Activated CD8-positive, alpha-beta memory T cell treated with anti-CD3 and anti-CD28 coated beads for 1 hour (primary cell): ENCODE measurements at places on chromosomes 16 and 17.

DNA sequence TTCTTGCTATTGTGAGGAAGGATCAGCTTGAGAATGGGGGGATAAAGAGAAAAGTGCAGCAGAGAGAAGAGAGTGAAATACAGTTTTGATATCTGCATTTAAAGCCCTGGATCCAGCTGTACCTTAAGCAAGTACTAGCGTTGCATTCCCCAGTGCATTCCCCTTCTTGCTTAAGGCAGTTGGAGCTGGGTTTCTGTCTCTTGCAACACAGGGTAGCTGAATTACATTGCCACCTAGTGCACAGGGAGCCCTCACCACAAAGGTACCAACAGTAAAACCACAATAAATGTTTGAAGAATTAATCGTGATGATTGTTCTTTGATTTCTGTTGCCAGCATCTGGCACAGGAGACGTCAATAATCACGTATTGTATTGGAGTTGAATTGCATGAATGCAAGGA lies 588.7 kb downstream of the RBFOX1 start:
- no peak for DNase-seq

DNA sequence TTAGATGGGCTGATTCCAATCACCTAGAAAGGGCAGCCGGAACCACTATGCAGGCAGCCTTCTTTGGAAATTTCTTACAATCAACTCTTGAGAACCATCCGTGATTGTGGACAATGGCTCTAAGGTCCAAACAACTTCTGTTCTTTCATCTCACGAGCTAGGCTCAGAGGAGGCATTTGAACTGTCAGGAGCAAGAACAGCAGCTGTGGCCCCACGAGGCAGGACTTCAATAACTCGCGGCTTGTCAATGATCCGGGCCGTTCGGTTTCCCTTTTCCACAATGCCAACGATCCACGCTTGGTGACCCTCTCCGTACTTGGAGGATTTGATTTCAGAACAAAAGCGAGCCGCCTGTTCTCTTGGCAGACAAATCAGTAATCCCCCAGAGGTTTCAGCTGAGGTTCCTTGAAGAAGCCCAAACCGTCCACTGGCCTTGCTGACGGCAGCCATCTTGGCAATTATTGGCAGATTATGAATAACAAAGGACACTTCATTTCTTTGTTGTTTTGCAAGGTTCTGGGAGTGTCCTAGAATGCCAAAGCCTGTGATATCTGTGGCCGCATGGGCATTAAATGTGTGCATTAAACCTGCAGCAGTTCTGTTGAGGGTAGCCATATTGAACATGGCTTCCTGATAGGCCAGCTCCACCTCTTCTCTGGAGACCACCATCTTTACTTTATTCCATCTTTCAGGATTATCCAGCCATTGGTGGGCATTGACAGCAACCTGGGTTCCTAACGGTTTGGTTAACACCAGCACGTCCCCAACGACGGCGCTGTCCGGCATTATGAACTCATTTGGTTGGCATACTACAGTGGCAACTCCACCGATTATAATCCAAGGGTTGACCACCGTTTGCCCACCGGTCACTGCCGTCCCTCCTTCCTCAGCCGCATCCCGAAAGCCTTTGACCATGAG lies 1.2 kb downstream of the SEPHS2 start:
- DNase-seq, result no peak

DNA sequence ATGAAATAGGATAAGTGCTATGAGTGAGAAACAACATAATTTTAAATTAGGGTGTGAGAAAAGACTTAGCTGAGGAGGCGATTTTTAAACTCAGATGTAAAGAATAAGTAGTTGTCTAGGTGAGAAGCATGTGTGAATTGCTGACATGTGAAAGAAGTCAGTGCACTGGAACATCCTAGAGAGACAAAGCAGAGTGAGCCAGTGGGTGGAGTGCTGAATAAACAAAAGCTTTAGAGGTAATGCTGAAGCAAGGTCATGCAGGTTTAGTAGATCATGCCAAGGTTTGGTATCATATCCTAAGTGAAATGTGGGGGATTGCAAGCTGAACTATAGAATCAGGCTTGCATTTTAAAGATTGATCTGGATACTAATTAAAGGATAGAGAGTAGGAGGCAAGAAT lies 89.4 kb downstream of the KIF2B start:
- DNase-seq, result no peak

DNA sequence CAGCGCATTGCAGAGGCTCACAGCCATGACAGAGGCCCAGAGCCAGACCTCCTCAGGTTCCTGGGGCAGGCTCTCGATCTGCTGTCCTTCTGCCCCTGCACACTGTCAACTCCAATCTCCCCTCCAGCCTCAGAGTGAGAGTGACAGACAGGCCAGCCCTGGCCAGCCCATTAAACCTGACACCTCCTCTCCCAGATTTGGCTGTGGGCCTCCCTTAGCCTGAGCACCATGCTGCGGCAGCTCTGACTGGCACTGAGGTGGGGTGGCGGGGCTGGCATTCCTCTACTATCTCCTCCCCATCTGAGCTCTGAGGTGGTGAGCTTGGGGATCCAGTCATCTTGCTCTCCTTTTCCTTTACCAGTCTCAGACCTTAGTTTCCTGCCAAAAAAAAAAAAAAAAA lies 15.5 kb upstream of the C1QL1 start:
- no peak for DNase-seq

- no peak for DNase-seq
These were observed 16.2 kb upstream of the MRC2 start for GRCh38 chr17:62611292-62611691.

DNA sequence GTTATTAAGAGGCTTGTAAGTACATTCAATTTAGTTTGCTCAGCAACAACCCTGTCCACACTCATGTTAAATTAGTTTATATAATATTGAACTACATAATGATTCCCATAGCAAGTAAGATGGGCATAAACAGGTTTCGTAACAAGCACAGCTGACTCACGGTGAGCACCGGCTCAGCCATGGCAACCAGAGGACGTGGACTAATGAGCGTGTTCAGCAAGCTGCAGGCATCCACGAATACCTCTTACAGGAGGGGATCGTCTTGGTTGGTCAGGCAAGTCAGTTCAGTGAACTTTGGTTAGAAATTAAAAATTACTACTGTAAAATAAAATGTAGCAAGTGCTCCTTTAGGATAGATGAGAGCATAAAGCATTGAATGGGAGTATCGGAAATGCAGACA lies 58.4 kb downstream of the ELAC2 start:
- no peak for DNase-seq

GRCh38 chr17:16440901-16441629 lies 25.7 kb downstream of the TRPV2 start:
- DNase-seq, result no peak

- DNase-seq, result no peak
These were observed 163.7 kb upstream of the CHMP6 start for GRCh38 chr17:80827646-80828643.

- no peak for DNase-seq
These were observed 122.4 kb upstream of the NUDT7 start for GRCh38 chr16:77599793-77600415.

DNA sequence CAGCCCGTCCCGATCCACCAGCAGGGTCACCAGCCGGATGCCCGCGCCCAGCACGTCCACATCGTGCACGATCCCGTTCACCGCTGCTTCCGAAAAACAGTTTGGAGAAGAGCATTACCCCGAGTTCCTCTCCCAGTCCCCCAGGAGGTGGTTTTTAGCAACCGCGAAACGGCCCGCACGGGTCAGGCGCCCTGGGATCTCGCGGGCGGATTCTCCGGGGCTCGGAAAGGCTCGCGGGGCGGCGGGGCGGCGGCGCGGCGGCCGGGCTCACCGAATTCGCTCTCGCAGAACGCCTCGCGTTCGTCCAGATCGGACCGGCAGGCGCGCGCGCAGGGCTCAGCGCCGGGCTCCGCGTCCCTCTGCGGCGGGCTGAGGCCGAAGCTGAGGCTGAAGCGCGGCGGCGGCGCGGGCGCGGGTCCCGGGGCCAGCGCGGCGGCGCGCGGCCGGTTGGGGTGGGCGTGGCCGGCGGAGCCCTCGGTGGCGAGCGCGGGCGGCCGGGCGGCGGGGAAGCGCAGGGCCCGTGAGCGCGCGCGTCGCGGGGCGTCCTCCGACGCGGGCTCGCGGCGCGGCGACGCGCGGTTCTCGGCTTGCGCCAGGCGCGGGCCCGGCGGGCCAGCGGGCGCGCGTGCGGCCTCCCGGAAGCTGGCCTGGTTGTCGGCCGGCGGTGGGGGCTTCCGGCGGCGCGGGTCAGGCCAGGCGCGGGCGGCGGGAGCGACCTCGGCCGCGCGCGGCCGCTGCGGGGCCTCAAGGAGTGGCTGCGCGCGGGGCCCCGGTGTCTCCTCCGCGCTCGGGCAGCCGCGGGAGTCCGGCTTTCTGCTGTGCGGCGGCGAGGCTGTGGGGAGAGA lies 2.9 kb downstream of the C17orf58 start:
- peak; percentile 58 for DNase-seq

DNA sequence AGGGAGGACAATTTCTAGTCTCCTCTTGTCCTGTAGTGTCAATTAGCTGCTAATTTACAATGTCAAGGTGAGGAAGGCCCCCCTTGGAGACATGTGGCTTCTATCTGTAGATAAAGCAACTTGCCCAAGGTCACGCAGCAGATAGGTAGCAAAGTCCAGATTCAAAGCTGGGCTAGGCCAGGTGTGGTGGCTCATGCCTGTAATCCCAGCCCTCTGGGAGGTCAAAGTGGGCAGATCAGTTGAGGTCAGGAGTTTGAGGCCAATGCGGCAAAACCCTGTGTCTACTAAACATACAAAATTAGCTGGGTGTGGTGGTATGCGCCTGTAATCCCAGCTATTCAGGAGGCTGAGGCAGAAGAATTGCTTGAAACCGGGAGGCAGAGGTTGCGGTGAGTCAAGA lies 11.1 kb downstream of the TRPV3 start:
- DNase-seq, result no peak

DNA sequence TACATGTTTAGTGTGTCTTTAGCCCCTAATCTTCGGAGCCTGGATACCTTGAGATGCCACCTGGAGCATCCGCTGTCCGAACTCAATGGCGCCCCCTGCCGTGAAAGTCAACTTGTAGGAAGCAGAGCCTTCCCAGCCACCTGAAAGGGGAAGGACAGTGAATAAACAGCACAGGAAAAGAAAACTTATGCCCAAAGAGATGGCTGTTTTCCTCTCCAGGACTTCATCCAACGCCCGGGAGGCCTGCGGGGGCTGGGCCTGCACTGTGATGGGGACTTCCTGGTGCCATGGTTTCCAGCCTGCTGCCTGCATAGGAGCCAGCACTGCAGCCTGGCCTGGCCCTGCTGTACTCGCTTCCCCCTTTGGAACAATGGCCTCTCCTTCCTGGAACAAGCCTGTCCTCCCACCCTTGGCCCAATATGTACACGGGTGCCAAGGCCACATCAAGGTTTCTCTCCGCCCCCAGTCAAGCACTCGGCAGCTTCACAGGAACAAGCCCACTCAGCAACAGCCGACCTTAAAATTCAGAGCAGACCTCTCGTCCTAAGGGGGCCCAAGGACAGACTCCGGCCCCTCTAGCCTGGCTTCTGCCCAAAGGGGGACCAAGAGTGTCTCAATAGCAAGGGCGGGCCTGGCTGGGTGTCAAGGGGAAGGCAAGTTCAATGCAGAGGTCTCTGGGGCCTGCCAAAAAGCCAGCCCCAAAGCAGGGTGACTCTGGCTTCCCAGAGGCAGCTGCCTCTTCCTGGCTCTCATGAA lies 4.5 kb upstream of the UNC13D start:
- peak; percentile 80 for DNase-seq
